A172 (cell line): ENCODE measurements at places on chromosomes 16 and 17. TPM values are rescaled to one million over a fixed set of nuclear protein-coding genes. Genes with fewer than 3 reads are reported as not detected.
A peak's percentile ranks its signal among the peaks of the same experiment; 100 is the strongest.

DNA sequence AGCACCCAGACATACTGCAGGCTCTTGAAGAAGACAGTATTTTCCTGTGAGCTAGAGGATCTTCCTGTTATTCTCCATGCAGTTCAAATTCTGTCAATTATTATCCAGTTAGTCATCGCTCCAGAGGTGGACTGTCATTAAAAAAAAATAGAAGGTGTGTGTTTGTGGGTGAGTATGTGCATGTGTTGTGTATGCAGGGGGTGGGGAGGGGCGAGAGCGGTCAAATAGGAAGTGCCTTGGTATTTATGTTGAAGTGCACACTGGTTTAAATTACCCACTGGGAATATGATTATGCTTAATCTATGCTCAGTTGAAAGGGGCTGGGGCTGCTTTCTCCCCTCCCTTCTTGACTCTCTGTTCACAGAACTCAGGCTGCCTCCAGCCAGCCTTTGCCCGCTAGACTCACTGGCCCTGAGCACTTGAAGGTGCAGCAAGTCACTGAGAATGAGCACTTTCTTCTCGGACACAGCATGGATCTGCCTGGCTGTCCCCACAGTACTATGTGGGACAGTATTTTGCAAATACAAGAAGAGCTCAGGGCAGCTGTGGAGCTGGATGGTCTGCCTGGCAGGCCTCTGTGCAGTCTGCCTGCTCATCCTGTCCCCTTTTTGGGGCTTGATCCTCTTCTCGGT, at the start of gene HSD17B2:
TSS of gene HSD17B2 (plus strand) at position 273 of the 632 bp plus-strand sequence. CDS start at position 445, 172 bp downstream.
- DNase-seq = peak; percentile 9

The NEK8 gene
- 1.5 and 2.5 TPM in 2 replicates for total RNA-seq

DNA sequence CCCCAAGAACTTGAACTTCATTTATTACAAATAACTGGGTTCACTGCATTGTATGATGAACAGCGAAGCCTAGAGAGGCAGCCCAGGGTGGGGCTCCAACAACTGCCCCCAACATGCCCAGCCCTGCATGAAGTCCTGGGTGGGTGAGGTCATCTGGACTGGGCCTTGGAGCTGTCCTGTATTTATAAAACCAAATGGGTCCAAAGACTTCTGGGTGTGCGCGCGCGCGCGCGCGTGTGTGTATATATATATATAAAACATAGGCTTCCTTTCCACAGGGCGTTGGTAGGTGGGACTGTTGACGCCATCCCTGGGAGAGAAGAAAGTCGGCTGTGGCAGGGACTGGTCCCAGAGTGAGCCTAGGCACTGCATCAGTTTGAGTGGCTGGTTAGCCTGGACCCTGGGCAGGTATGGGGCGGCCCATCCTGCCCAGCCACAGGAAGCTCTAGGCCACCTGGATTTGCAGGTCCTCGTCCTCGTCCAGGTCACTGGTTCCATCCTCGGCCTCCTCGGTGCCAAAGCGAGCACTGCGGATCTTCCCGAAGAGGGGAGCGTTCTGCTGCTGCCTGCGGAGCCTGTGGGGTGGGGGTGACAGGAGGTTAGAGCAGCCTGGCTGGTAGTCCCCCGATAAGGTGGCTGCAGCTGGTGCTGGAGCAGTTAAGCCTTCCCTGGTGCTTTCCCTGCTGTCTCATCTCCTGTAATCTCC, 23.9 kb downstream of the CCDC102A start:
- no peak for DNase-seq

- DNase-seq = no peak
These were observed 2.5 kb upstream of the CLTC start for GRCh38 chr17:59617156-59617732.
